ENCODE measurements at places on chromosomes 5 and 9.

- DNase-seq = no peak
Observed at GRCh38 chr5:164392531-164392930, 887.1 kb downstream of the MAT2B start.

- no peak for DNase-seq
Observed at GRCh38 chr9:94622087-94622800, 17.1 kb downstream of the FBP1 start.

DNA sequence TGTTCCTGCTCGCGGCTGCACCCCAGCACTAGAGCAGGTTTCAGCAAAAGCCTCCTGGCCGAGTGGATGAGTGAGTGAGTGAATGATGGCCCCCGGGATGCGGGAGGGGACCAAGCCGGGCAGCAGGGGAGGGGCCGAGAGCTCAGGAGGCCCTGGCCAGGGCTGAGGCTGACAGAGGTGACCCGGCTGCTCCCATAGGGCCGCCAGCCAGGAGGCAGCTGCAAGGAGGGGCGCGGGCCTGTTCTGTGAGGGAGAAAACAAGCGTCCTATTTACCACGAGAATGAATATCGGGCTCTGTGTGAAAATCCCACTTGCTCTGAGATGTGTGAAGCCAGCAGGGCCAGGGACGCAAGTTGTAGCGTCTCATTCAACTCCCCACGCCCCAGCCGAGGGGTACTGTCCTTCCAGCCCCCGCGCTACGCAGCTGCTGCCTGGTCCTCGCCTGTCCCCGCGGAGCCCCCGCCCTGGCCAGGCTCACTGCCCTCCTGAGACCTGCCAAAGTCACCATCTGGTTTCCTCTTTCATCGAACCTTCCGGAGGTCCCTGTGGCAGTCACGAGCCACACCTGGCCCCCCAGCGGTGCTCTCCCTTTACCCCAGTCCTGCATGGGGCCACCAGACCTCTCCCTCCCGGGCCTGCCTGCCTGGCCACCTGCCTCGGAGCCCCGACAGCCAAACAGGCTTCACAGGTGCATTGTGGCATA is 38.8 kb downstream of the RASGEF1C start:
- peak; percentile 81 for DNase-seq

DNA sequence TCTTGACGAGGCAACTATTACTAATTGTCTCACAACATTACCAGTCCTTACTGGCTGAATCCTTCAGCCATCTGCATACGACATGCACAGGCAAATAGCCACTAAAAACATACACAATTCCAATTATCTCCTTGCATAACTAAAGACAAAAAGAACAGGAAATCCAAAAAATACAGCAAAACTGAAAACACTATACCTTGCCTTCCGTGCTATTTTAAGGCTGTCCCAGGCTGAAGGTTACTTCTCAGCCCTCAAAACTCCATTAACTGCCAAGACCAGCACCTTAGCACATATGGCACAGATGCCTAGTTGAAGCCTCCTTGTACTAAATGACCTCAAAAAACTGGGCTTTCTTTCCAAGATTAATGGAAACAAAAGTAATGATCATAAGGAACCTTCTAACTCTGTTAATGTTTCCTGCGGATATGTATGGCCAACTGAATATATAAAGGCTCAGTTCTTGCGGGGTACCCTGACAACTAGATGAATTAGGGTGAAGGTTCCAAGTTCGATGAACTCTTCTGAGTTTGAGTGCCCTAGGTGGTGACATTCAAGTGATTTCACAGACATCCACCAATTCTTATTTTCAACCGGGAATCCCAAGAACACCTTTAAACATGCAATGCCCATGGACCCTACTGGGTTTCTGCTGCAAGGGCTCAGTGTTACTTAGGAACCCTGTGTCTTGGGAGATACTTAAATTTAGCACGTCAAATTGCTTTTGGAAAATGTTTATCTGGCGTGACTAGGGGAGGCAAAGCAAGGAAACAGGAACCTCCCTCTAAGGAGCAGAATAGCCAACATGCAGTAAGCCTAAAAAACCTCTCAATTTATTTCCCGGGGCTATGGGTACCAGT is 455.3 kb downstream of the RAB3C start:
- no peak for DNase-seq

DNA sequence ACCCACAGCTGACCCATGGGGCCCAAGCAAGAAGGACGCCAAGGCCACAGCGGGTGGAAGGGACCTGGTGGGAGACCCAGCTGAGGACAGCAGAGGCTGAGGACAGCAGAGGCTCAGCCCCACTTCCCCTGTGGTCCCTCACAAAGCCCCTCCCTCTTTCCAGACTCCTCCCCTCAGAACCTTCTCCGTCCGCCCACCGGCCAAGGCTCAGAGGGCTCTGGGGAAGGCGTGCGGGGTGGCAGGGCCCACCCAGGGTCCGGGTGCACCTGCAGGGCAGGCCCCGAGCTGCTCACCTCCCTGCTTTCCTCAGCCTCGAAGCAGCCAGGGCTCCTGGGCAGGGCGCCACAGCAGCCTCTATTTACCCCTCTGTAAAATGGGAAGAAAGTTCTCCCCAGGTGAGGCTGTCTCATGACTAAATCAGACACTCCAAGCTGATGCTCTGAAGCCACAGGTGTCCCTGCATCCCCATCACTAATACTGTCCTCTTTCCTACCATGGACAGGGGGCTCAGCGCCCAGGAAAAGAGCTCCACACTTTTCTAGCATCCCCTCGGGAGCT is 137.9 kb upstream of the PPP1R26 start:
- DNase-seq = no peak

- DNase-seq = peak; percentile 77
Observed at GRCh38 chr5:669111-669841, 23.9 kb downstream of the TPPP start.

GRCh38 chr9:10875752-10876151 is 262.9 kb upstream of the PTPRD start:
- no peak for DNase-seq

DNA sequence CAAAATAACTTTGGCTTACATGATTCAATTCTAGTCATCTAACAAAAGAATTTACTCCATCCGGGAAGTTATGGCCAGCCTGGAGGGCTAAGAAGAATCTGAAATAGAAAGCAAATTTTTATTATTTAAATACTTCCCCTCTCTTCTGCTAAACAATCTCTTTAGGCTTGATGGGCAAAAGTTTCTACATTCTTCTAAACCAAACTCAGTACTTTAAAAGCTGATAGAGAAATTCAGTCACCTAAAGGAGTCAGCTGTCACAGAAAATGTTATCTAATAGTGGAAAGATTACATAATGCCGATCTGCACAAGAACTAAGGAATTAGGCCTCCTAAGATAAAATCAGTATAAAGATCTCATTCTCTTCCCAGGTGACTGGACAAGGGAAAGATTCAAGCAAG is 32.4 kb downstream of the GNAQ start:
- no peak for DNase-seq

GRCh38 chr5:166365164-166365563 is 1926.3 kb upstream of the WWC1 start:
- DNase-seq = no peak

DNA sequence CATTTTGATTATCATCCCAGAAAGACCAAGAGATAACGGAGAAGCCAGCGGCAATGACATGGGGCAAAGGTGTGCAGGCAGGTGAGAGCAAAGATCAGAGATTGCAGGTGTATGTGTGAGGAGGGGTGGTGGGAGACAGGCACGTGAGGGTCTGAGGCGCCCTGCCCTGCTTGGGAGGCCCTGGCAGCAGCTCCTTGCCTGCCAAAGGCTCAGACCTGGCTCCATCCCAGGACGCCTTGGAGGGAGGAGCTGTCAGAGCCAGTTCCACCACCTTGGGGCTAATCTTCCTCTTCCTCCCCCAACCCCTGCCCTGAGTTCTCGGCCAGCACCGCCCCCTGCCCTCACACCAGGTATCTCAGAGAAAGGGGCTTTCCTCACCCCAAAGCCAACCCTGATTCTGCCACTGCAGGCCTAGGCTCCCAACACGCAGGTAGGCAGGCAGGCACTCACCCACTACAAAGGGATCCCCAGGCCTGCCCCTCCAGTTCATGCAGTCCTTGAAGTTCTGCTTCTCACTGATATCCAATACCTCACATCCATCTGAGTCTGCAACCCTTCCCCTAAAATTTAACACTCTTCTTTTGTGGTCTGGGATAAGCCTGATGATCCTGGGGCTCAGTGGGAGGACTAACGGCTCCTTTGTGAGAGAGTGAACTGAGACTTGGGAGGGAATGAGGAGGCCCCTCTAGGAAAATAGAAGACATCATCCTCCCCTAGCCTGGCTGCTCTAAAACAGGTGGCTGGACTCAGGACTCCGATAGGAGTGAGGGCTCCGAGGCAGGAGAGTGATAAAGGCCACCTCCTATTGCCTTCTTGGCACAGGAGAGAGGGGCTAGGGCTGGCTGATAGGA is 1.8 kb downstream of the AQP3 start:
- no peak for DNase-seq

- DNase-seq = no peak
Observed at GRCh38 chr5:117160391-117160790, 585.8 kb upstream of the SEMA6A start.

DNA sequence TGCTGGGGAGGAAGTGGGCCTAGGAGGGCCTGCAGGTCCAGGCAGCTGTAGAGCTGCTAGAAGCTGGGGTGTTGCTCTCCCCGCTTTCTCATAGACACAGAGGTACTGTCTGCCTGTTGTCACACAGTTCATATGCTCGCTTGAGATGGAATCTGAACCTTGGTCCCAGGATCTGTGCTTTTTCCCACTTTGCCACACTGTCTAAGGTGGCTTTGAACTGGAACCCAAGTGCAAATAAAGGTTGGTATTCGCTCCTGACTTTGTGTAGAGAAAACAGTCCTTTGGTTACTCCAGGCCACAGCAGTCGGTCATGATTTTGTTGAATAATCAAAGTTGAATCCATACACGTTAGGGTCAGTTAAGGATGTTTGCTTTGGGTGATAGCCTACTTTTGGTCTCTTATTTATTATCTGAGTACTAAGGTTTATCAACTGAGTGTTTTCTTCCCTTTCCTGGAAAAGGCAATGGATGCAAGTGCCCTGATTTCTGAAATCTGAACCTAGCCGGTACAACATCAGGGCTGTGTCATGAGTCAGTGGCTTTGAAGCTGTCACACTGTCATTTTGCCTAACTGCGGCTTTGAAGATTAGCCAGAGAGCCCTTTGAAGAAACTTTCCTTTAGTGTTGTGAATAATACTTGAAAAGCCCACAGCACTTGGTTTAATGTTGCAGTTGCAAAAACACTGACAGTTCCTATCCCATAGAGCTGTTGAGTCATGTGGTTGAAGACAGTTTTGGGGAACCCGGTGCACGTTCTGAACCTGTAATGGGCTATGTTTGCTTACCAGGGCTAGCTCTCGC is 41.3 kb downstream of the HABP4 start:
- no peak for DNase-seq

DNA sequence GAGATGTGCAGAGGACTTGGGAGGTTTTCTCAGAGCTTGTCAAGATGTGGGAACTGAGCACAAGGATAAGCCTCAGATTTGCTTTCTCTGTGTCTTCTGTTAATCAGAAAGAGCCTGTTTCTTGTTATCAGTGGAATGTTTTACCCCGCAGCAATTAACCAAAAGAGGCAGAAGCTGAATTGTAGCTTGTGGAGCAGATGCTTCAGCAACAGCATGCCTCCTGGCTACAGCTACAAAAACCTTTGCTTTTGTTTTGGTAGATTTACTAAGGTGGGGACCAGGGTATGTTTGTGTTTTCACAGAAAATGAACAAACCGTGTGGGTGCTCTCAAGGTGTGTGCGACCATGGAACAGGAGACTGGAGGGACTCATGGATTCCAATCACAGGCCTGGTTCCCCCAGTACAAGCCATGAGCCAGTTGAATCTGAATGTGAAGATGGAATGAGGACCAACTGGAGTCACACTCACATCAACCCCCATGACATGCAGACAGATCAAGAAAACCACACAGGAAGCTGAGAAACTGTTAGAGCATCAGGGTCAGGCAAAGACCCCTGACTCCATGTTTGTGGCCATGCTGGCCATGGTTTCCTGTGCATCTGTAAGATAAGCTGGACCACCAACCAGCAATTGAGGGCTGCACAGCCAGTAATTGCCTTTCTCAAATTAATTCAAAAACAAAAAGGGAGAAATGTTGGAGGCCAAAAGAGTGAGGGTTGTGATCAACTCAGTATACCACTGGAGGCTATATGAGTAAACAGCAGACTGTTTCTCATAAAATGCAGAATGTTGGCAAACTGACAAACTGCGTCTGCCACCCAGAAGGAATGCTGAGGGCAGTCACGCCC is 6.9 kb downstream of the UGT3A2 start:
- no peak for DNase-seq

DNA sequence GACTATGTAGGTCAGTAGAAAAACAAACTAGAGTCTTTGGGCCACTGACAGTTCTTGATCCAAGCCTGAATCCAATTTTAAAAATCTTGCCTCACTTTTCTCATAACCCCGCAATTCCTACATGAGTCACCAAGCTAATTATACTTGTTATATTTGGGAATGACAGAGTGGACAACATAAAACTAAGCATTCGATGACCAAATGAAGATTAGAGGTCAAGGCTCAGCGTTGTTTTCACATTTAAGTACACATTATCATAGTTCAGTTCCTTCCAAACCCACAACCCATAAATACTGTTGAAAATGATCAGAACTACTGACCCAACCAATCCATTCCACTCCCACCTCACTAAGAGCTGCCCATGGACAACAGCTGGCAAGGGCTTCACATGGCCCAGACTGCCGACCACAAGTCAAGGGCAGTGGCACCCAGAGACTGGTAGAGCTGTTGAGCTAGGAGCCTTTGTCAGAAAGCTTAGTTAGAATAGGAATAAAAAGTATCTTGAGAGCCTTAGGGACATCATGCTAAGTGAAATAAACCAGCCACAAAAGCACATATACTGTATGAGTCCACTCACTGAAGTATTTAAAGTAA is 64.2 kb downstream of the MYO10 start:
- DNase-seq = no peak

DNA sequence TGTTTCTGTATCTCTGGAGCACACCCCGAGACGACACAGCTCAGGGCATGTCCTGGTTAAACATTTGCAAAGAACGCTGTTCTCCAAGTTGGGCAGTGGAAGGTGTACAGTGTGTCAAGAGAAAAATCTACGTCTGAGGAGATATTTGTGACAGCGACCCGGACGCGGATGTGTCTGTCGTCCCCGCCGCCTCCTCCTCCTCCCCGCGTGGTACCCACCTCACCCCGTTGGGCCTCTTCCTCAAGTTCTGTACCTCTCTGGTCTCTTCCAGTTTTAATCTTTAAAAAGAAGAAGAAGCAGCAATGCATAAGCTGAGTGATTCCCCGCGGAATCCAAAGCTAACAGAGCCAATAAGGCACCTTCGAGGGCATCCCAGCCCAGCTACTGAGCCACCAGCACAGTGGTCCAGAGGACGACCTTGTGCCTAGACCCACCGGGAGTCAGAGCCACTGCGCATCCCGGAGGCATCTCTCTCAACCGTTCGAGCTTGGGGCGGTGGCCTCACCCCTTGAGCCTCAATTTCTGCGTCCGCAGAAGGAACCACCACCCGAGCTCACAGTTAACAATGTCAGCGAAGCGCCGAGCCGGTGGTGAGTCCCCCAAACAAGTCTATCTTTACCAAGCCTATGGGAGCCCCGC is 467 bp downstream of the C9orf78 start:
- DNase-seq = no peak

DNA sequence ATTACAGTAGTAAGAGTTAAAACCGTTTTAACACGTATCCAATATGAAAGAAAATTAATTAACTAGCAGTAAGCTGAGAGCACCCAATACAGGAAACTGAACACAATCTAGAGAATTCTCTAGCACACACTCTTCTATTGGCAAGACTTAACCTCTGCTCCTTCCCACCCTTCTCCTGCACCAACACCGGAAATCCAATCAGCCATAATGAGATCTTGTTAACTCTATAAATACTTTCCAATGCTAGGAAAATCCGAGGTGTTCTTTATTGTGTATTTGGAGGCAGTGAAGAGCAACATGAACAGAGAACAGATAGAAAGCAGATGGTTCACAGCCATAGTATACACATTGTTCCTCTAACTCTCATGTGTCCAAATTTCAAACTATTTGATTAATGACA is 591.7 kb downstream of the CETN3 start:
- no peak for DNase-seq

Measured in C1 segment of cervical spinal cord (tissue), 14 donors.